ENCODE measurements at places on chromosomes 5 and 9.

DNA sequence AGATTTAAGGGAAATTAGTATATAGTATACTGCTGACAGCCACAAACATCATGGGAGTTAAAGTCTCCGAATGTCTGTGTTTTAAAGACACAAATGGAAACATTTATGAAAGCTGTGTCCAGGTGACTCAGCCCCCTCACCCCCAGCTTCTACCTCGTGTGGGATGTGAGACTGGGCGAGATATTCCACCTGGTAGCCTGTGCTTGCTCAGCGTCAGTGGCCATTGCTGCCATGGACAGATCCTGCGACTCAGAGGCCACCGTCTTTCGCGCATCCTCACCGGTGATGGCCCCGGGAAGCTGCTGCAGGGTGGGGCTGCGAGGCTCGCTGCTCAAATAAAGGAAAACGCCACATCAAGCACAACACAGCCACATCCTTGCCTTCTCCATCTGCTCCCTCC is 31.2 kb upstream of the EXOC3 start:
- DNase-seq, result no peak

- no peak for DNase-seq
Observed at GRCh38 chr5:179827680-179828079, 7.0 kb downstream of the SQSTM1 start.

DNA sequence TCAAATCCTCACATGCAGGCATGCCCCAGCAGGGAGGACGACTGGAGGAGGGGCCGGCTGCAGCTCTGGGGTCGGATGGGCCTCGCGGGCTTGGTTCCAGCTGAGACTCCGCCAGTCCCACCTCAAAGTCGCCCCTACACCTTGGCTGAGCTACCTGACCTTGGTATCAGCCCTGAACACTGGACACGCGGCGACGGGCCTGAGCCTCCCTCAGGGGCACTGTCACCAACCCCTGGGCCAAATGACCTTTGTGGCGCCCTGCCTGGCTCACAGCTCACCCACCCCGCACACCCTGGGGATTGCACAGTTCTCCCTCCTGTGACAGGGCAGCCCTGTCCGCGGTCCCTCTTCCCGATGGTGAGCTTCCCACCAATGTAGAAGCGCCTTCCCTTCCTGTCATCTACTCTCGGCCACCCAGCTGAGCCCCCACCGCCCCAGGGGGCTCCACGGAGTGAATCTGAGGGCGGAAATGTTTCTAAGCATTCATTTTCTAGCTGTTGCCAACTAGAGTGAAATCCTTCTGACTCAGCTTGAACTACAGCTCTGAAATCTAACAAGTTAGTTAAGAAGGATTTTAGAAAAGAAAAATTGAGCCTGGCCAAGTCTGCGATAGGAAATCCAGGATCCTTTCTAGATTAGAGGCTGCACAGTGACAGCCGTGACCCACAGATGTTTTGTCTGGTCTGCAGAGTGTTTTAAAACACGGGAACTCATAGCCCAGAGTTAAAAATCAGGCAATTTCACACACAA is 138.9 kb upstream of the PHYKPL start:
- no peak for DNase-seq

- no peak for DNase-seq
Observed at GRCh38 chr9:4727593-4727992, 13.4 kb downstream of the AK3 start.

- DNase-seq, result no peak
Observed at GRCh38 chr9:78622126-78622525, 325.2 kb downstream of the PSAT1 start.

DNA sequence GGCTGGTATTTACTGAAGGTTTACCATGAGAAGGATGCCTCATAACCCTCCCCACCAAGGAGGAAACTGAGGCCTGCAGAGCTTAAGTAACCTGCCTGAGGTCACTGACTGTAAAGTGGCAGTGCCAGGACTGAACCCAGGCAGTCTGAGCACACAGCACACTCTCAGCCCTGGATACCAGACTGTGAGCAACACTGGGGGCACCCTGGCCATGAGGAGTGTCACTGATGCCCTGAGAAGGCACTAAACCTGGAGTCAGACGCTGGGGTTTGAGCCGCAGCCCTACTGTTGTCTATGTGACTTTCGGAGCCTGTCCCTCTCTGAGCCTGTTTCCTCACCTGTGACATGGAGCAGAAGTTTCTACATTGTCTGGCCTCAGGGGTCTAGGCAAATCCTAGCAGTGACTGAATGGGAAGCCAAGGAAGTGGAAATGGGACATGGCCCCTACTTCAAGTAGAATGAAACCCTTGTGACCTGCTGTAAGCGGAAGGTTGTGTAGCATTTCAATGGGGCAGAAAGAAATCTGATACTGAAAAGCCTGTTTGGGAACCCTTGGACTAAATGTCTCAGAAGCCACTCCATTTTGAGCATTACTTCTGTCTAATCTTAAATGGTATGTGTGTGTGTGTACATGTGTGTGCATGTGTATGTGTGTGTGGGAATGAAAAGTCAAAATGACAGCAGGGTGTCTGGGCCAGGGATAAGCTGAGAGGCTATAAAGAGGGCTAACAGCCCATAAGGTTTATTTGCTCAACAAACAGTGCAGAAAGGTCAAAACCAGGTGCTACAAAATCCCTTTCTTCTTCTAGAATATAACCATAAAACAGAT is 36.0 kb downstream of the B4GALT1 start:
- no peak for DNase-seq

- DNase-seq, result no peak
Observed at GRCh38 chr5:133996683-133997252, 8.0 kb downstream of the VDAC1 start.

GRCh38 chr5:172773481-172774469 is 2.8 kb upstream of the DUSP1 start:
- no peak for DNase-seq

DNA sequence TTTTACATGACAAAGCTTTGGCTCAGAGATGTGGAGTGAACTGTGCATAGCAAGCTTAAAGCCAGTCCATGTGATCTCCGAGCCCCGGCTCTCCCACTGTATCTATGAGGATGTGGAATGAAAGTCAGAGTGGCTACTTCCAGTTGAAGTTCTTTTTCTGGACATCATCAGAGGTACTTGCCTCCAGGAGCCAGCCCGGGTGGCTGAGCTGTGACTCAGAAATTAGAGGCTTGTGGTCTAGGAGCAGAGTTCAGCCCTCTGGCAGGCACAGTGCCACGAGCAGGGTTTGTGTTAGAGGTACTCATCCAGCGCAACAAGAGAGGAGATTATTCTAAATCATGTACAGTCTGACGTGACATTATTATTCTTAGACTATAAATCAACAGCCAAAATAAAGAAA is 322.5 kb downstream of the CDK5RAP2 start:
- DNase-seq, result no peak

DNA sequence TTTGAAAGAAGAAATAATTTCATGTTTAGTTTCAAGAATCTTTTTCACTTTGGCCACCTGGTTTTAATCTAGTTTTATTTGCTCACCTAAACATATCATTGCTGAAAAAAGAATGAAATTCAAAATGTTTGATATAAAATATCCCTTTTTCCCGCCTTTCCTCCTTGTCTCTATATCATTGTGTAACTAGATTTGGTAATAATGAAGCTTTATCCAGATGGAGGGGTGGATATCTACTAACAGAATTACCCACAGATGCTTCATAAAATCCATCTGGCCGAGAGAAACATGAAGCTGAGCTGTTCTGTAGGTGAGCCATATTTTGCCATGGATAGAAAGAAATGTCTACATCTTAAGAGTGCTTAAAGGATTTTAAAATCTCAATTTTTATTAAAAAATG is 214.7 kb downstream of the ICE1 start:
- no peak for DNase-seq

GRCh38 chr9:69221036-69221435 is 47.0 kb downstream of the TJP2 start:
- no peak for DNase-seq

GRCh38 chr5:85590764-85591163 is 1027.0 kb upstream of the COX7C start:
- DNase-seq, result no peak

DNA sequence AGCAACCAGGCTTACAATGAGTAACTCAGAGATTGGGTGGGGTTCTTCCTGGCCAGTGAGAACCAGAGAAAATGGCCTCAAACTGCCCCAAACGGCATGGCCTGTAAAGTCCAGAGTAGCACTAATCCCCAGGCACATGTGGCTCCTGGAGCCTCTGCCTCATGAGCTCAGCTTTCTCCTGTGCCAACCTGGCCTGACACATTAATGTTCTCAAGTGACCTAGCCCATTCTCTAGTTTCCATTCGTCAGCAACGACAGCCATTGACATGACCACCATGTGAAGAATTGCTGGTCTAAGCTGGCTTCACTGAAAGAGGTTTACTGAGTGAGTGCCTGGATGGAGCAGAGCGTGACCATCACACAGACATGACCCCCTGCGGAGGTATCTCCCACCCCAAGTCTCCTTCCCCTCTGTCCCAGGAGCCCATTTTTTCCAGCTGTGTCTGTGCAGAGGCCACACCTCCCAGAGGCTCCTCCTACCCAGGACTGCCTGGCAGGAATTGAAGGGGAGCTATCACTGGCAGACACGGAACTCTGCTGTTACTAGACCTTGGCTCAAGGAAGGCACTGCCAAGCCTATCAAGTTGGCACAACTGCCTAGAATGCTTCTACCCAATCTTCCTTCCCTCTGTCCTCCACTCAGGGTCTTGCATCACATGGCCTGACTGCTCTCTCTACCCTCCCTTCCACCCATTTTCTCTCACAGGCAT is 59.0 kb upstream of the BOD1 start:
- no peak for DNase-seq

GRCh38 chr5:79133121-79133656 is 21.6 kb downstream of the BHMT start:
- DNase-seq, result no peak

DNA sequence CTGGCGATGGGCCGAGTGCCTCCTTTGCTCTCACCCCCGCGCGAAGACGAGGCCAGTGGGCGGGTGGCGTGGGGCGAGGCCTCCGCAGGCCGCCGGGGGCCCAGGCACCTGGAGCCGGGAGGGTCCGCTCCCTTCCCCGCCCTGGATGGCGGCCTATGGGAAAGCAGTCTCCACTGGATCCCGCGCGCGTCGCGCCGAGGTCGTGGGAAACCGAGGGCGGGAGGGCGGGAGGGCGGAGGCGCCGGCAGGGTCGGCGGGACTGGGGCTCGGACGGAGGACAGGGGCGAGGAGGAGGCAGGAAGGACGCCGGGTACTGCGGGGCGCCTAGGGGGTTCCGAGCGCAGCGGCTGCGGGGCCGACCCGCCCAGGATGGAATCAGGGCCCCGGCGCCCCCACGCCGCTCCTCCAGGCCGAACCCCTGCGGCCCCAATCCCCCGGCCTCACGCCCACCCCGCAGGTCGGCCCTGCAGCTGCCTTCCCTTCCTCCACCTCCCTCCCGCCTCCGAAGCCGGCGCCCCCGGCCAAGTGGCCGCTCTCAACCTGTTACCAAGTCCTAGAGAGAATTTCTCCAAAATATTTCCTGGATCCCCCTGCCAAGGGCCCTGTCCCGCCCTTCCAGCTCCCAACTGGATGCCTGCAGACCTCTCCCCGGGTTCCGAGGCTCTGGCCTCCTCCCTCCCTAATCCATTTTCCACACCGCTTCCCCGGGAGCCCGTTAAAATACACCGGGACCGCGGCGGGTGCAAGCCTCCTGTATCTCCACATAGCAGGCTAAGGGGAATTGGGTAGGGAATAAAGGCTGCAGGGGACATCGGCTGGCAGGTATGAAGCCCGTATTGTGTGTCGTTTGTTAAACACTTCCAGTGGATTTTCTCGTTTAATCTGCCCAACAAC is 146.3 kb downstream of the ERCC6L2 start:
- no peak for DNase-seq

All from activated T-helper 2 cell treated with anti-CD3 and anti-CD28 coated beads, Interferon-gamma antibody, Interleukin-2, Interleukin-4, amounts not matched to agents 10 μg/mL and 5 μg/mL and 100 μg/mL, durations not matched to agents 14 hours and 24 hours and 36 hours (primary cell).